SK-N-SH (cell line): ENCODE measurements at places on chromosomes 6 and 20. TPM values are rescaled to one million over a fixed set of nuclear protein-coding genes. Genes with fewer than 3 reads are reported as not detected.

The DDO gene
- polyA plus RNA-seq: 0.79 and 1.3 TPM in 2 replicates

The TNNC2 gene
- 0.57 and 1.1 TPM in 2 replicates for polyA plus RNA-seq

The MBOAT1 gene
- polyA plus RNA-seq: 3.0 and 3.8 TPM in 2 replicates

GRCh38 chr20:64038565-64039292 lies 2.7 kb downstream of the C20orf204 start:
- H3K4me1 ChIP-seq: no peaks in the 10 kb centered on the region
- H3K4me3 ChIP-seq: peak overlapping the region; percentile 57
- H3K36me3 ChIP-seq: no peaks in the 10 kb centered on the region
- DNase-seq: peak; percentile 92
- no peak overlapping the region for H3K27ac ChIP-seq
